Suppressor macrophage treated with lipopolysaccharide for 4 hours (primary cell): ENCODE measurements at places on chromosomes 11 and 22.
A peak's percentile ranks its signal among the peaks of the same experiment; 100 is the strongest.

- no peak for DNase-seq
Observed at GRCh38 chr11:86292912-86293616, 9.0 kb upstream of the HIKESHI start.

DNA sequence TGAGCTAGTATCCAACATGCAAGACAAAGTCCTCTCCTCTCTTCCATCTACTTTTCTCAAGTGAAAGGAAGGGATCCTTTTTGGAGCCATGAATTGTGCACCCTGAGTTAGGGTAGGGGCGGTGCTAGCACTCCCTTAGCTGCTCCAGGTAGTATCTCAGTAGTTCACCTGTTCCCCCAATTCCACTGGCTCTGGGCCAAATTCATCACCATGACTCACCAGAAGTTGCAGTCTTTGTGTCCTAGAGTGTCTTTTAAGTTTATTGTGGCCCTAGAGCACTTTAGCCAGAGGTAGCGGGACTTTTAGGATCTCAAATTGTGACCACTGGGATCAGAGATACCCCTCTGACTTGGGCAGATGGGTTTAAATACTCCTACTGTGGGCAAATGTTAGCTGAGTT, 398.6 kb upstream of the ANO5 start:
- DNase-seq: no peak

GRCh38 chr11:134346101-134346975, 14.6 kb downstream of the GLB1L2 start:
- DNase-seq: no peak

- no peak for DNase-seq
Observed at GRCh38 chr11:7889985-7890384, 41.1 kb downstream of the OR10A6 start.

DNA sequence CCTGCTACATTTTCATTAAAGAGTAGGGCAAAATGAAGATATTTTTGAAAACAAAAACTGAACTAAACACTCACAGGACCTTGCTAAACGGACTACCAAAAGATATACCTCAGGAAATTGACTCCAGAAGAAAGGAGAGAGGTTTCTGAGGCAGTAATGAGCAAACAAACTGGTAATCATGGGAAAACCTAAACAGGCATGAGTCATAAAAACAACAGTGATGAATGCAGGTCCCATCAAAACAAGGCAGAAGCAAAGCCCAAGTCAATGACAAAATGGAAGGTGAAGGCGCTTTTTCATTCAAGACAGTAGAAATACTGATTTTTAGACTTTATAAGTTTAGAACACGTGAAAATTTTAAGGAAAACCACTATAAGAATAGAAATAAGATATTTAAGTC, 104.5 kb downstream of the EFCAB6 start:
- DNase-seq: no peak

DNA sequence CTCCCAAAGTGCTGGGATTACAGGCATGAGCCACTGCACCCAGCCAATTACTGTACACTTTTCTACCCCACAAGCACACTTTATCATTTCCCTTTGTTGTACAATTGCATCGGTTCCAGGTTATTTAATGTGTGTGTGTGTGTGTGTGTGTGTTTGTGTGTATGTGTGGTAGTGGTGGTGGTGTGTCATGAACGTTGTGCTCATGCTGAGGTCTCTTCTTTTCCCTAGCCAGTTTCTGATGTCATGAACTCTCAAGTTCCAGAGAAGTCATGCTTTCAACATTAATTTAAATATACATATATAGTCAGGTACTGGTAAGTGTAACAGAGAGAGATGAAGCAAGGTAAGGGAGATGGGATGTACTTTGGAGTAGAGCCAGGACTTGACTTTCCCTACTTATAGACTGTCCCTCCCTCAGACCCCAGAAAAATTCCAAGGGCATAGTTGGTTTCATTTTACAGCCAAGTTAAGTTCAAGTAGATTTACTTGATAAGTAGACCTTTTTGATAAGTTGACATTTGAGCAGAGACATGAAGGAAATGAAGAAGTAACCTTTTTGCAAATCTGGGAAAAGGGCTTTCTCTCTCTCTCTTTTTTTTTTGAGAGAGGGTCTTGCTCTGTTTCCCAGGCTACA, 42.7 kb downstream of the WEE1 start:
- DNase-seq: peak; percentile 35

DNA sequence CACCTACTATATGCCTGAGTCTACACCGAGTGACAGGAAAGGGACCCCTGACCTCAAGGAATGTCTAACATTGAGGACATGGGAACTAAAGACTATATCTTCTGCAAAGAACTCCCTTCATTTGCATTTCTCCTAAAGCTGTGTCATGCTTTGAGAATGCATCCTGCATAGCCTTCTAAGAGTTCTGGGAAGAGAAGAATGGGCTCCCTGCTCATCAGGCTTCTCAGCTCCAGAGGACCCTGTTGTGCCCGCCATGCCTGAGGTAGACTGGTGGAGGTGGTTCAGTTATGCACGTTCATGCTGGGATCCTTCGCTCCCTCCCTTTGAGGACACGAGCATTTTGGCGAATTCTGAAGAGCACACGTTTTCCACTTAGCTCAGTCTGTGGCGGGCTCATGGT, 63.3 kb downstream of the GRIK4 start:
- DNase-seq: no peak

- no peak for DNase-seq
Observed at GRCh38 chr11:111963931-111964340, 26.8 kb downstream of the DIXDC1 start.

- DNase-seq: no peak
Observed at GRCh38 chr11:121141066-121141465, 40.0 kb downstream of the TECTA start.

GRCh38 chr11:74139151-74139918, 31.5 kb downstream of the C2CD3 start:
- no peak for DNase-seq

DNA sequence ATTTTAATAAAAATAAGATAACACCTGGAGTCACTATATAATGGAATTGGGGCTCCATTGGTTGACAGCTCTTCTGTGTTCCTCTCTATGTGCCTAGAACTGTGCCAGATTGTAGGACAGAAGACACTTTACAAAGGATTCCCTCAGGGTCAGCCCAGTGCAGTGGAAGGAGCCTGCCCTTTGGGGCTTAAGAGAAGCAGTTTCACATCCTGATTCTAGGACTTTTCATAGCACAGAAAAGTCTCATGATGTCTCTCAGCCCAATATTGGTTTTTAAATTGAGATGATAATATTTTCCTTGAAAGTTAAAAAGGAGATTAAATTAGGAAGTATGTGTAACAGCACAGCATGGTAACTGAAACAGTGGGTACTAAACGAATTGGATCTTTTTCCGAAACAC, 7.1 kb downstream of the PLAAT4 start:
- peak; percentile 48 for DNase-seq

GRCh38 chr11:99739464-99740089, 718.8 kb downstream of the CNTN5 start:
- peak; percentile 7 for DNase-seq

DNA sequence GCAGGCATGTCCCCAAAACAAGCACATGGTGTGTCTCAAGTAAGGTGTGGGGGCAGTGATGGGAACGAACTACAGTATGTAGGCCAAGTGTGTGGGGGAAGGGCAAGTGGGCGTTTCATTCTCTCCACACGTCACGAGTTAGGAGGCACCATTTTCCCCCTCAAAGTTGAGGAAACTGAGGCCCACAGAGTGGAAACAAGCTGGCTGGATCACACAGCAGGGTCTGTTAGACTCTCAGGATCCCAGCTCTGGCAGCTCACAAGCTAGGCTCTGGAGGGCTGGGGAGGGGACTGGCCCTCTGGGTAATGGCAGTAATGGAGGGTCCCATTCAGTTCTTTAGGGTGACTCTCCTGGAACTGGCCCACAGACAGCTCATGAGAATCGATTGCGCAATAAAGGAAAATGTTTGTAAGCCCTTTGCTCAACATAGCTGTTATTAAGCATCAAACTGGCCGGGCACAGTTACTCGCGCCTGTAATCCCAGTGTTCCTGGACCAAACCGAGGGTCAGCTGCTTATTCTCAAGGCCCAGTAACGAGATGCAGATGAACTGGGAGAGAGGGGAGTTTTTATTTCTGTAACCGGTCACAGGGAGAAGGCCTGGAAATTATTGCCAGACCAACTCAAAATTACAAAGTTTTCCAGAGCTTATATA, 24.1 kb upstream of the TUB start:
- DNase-seq: peak; percentile 58

- DNase-seq: no peak
Observed at GRCh38 chr11:540583-541432, 3.5 kb downstream of the LRRC56 start.

GRCh38 chr11:94948070-94948617, 25.2 kb downstream of the CWC15 start:
- peak; percentile 45 for DNase-seq

DNA sequence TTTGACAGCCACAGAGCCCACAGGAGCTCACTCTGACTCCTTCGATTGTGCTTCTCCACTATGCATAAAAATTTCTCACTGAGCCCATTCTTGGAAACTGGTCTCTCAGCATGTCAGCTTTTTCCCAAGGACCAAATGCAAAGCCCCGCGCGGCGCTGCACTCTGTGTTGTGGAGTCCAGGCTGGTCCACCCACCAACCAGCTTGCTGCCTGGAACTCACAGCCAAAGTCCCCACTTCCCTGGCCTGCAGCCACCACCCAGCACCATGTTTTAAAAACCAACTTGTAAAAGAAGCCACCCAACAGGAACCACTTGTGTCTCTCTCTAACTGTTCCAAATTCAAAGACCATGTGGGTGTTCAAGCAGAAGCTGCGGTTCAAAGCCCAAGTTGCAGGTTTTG, 124.4 kb downstream of the SPATA19 start:
- no peak for DNase-seq

- no peak for DNase-seq
Observed at GRCh38 chr11:93870616-93871015, 20.2 kb upstream of the VSTM5 start.

GRCh38 chr11:2314136-2314524, 12.3 kb downstream of the TSPAN32 start:
- no peak for DNase-seq

GRCh38 chr11:66190786-66191185, 77.7 kb upstream of the RAB1B start:
- no peak for DNase-seq

DNA sequence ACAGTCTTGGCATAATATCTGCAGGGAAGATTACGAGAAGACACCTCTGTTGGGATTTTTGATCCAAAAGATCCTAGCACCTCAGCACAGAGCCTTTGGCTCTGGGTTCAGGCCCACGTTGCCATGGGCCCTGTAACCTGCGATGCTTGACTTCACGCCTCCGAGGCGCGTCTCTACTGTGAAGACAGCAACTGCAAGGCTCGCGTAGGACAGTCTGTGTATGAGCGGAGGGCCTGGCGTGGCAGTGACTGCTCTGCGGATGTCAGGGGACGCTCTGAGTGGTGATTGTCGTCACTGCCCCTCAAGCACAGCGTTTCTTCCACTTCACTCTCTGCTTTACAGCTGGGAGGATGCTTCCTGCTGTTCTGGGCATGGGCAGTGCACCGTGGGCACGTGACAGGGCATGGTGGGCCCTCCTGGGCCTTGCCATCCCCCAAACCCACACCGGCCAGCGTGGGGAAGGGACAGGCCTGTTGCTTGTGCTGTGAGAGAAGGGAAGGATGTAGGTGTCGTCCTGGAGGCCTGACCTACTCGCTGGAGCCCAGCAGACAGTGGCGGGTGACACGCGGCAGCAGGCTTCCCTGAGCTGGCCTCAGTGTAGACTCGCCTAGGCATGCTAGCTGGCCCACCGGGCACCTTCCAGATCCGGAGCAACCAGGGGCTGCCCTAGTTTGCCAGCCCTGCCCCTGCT, 26.5 kb downstream of the GLB1L2 start:
- no peak for DNase-seq

GRCh38 chr11:124930799-124931198, 5.0 kb downstream of the HEPACAM start:
- DNase-seq: peak; percentile 62

DNA sequence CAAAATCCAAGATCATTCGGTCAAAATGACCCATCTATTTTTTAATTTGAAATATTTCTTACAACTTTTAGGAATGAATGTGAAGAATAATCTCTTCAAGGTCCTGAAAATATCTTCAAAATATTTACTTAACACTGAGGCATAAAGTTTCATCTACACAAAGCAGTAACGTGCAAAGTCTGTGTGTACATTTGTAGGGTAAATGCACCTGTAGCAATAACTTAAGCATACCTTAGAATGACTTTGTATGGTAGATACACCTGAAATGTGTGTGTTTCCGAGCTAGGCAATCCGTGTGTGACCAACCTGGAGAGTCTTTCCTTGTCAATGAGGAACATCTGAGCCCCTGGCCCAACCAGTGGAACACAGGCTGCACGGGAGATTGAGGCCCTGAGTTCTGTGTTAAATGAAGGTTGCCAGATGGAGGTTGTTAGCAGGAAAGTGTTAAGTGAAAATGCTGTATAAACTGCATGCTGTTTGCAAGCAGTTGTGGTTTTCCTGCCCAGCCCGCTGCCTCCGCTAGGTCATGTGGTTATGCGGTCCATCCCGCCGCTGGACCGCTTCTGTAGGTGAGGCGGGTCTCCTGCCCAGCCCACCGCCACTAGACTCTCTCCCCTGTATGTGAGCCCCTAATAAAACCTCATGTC, 7.6 kb upstream of the CTR9 start:
- no peak for DNase-seq

- DNase-seq: no peak
Observed at GRCh38 chr22:32752816-32753520, 48.5 kb upstream of the TIMP3 start.

DNA sequence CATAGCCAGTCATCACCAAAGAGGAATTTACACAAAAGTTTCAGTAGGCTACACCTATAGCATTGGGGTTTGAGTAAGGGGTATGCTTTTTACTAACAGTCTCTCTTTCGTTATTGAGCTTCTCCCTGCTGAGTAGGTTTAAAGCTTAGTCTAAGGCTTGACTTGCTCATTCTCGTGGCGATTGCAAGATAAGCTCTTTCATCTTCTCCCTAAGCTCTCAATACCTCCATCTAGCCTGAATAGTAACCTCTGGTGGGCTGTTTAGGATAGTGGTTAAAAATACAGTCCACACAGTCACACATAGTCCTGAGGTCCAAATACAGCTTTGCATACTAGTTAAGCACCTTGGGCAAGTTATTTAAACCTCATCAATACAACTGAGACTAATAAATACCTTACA, 65.6 kb downstream of the IMMP1L start:
- DNase-seq: no peak
